ENCODE measurements at places on chromosomes 3 and 15. TPM values are rescaled to one million over a fixed set of nuclear protein-coding genes. Genes with fewer than 3 reads are reported as not detected.

TNK2 gene
- 181 TPM for total RNA-seq

TRIM42 gene
- not detected for total RNA-seq

WDR49 gene
- total RNA-seq = 0.56 TPM

SERPINI2 gene
- total RNA-seq = not detected

SLC28A2 gene
- total RNA-seq = not detected

DNA sequence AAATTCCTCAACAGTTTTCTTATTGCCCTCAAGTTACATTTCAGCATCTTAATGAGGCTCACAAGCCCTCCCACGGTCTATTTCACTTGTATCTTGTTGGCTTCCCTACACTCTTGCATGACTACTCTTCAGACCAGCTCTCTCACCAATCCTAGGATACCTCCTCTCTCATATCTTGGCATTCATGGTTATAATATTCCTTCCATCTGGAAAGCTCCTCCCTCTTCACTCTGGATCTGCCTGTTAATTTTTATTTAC is 8.5 kb upstream of the CCDC80 start:
- H3K36me3 ChIP-seq = no peaks in the 10 kb centered on the region
- no peaks in the 10 kb centered on the region for H3K4me1 ChIP-seq
- H3K4me3 ChIP-seq = no peak overlapping the region
- DNase-seq = no peak

DNA sequence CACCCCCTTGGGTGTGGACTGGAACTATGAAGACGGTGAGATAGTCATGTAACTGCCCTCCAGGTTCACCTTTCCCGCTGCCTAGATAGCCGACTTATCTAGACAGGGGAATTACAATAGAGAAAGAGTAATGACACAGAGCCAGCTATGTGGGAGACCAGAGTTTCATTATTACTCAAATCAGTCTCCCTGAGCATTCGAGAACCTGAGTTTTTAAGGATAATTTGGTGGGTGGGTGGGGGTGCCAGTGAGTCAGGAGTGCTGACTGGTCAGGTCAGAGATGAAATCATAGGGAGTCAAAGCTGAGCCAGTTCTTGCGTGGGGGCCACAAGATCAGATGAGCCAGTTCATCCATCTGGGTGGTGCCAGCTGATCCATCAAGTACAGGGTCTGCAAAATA is 19.7 kb upstream of the DNAJC19 start:
- no peaks in the 10 kb centered on the region for H3K36me3 ChIP-seq
- H3K4me1 ChIP-seq = no peaks in the 10 kb centered on the region
- DNase-seq = no peak
- peaks cover 4% of the 10 kb centered on the region for H3K27me3 ChIP-seq

- no peaks in the 10 kb centered on the region for H3K4me1 ChIP-seq
- H3K4me3 ChIP-seq = no peak overlapping the region
- no peaks in the 10 kb centered on the region for H3K27me3 ChIP-seq
Measured at GRCh38 chr3:124607163-124607562, 123.1 kb upstream of the UMPS start.

DNA sequence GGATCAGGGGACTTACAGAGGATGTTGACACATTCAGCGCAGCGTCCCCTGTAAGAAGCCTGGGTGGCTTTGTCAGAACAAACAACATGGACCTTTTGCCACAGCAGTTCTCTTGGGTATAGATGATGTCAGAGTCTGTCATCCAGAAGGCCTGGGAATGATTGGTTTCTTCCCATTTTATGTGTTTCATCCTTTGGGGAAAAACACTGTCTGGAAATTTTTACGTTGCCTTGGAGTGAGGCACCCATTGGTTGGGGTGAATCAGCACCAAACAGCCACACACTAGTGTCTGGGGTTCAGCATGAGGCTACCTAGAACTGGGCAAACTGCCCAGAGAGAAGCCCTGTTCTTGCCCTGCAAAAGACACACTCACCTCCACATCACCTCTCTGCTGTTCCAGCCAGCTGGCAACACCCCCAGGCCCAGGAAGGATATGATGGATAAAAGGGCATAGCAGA is 123.0 kb downstream of the FAM43A start:
- H3K4me3 ChIP-seq = no peak overlapping the region
- no peaks in the 10 kb centered on the region for H3K36me3 ChIP-seq
- H3K4me1 ChIP-seq = no peaks in the 10 kb centered on the region
- no peak for DNase-seq

DNA sequence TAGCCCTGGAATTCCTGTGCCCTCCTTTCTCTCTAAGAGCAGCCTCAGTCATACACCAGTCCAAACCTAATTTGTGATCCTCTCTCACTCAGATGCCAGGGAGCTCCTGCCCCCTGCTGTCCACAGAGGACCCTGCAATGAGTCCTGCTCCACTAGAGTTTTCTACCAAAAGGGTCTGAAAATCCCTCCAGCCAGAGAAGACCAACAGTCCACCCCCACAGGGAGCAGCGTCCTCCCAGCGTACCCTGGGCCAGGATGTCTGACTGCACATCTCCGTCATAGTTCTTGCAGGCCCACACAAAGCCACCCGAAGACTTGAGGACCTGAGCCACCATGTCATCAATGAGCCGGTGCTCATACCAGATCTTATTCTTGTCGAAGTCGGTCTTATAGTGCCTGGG is 15.4 kb downstream of the IDH2 start:
- H3K27ac ChIP-seq = no peak overlapping the region
- peaks cover 91% of the 10 kb centered on the region for H3K36me3 ChIP-seq
- H3K27me3 ChIP-seq = no peaks in the 10 kb centered on the region
- peak; percentile 29 for DNase-seq
- no peaks in the 10 kb centered on the region for H3K4me1 ChIP-seq

DNA sequence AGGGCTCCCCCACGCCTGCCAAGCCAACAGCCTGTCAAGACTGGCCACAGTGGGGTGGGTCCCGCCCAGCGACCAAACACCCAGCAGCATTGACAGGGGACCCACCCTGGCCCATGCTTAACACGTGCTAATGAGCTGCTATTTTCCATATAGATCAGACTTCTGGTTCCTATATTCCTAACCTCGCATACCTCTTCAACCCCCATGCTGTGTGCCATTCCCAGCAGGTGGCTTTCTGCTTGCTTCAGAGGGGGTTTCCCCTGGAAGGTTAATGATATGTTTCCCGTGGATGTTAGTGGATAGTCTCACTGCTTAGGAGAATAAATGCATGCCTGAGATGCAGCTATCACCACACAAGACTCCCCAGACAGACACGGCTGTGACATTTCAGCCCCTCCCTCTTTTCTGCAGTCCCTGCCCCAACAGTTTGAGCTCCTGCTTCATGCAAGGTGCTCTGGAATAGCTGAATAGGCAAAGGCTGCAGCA is 37.9 kb upstream of the MGLL start:
- no peaks in the 10 kb centered on the region for H3K36me3 ChIP-seq
- no peaks in the 10 kb centered on the region for H3K4me1 ChIP-seq
- no peak overlapping the region for H3K4me3 ChIP-seq
- no peak for DNase-seq

- H3K36me3 ChIP-seq = no peaks in the 10 kb centered on the region
- H3K27ac ChIP-seq = no peak overlapping the region
- DNase-seq = no peak
Measured at GRCh38 chr3:159929171-159930141, 59.2 kb upstream of the IL12A start.

DNA sequence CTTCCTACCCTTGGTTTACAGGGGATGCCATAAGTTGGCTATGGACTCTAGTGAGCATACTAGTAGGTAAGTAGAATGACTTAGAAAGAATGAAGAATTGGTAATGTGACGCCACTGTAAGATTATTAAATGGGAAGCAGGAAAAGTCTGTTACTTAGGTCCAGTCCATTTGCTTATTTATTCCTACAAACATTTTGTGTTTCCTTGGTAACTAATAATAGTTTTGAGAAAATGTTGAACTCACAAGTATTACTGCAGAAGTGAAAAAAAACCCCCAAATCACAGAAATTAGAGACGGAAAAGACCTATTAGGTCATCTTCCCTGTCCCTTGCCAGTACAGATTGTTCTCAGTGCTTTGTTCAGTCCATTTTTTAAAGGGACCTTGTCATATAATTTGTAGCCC is 63.5 kb downstream of the CMSS1 start:
- H3K27ac ChIP-seq = no peak overlapping the region
- no peak overlapping the region for H3K4me3 ChIP-seq
- H3K4me1 ChIP-seq = peaks cover 11% of the 10 kb centered on the region

- no peak for DNase-seq
- no peak overlapping the region for H3K4me3 ChIP-seq
- H3K4me1 ChIP-seq = peaks cover 3% of the 10 kb centered on the region
Measured at GRCh38 chr3:62187022-62187431, 186.3 kb downstream of the FEZF2 start.

- DNase-seq = no peak
- no peaks in the 10 kb centered on the region for H3K4me1 ChIP-seq
- H3K36me3 ChIP-seq = no peaks in the 10 kb centered on the region
- H3K4me3 ChIP-seq = no peak overlapping the region
- H3K27ac ChIP-seq = no peak overlapping the region
- H3K27me3 ChIP-seq = no peaks in the 10 kb centered on the region
Measured at GRCh38 chr3:3815206-3815605, 16.0 kb downstream of the LRRN1 start.

GRCh38 chr15:82158811-82159210 is 103.7 kb downstream of the EFL1 start:
- DNase-seq = no peak
- H3K27ac ChIP-seq = no peak overlapping the region
- H3K4me3 ChIP-seq = no peak overlapping the region
- H3K4me1 ChIP-seq = no peaks in the 10 kb centered on the region
- H3K27me3 ChIP-seq = no peaks in the 10 kb centered on the region
- peaks cover 30% of the 10 kb centered on the region for H3K36me3 ChIP-seq

DNA sequence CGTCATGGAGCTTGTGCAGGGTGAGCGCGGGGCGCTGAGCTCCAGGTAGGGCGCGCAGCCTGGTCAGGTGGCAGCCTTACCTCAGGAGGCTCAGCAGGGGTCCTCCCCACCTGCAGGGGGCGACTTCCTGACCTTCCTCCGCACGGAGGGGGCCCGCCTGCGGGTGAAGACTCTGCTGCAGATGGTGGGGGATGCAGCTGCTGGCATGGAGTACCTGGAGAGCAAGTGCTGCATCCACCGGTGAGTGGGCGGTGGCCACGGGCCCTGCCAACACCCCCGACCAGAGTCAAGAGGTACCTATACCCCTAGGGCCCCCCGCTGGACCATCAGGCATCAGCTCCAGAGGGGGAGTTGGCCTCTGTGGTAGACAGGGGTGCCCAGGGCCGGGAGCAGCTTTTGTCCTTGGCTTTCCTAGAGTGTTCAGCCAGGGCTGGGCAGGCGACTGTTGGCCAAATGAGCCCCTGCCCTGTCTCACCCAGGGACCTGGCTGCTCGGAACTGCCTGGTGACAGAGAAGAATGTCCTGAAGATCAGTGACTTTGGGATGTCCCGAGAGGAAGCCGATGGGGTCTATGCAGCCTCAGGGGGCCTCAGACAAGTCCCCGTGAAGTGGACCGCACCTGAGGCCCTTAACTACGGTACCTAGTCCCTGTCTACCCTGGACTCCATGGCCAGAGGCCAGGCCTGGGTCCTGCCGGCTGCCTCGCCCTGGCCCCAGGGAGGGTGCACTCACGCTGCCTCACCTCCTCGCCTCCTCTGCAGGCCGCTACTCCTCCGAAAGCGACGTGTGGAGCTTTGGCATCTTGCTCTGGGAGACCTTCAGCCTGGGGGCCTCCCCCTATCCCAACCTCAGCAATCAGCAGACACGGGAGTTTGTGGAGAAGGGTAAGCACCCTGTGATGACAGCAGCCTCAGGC is 9.1 kb downstream of the FES start:
- no peaks in the 10 kb centered on the region for H3K36me3 ChIP-seq
- no peaks in the 10 kb centered on the region for H3K27me3 ChIP-seq
- H3K4me1 ChIP-seq = no peaks in the 10 kb centered on the region
- no peak overlapping the region for H3K4me3 ChIP-seq
- DNase-seq = no peak
- H3K27ac ChIP-seq = no peak overlapping the region

DNA sequence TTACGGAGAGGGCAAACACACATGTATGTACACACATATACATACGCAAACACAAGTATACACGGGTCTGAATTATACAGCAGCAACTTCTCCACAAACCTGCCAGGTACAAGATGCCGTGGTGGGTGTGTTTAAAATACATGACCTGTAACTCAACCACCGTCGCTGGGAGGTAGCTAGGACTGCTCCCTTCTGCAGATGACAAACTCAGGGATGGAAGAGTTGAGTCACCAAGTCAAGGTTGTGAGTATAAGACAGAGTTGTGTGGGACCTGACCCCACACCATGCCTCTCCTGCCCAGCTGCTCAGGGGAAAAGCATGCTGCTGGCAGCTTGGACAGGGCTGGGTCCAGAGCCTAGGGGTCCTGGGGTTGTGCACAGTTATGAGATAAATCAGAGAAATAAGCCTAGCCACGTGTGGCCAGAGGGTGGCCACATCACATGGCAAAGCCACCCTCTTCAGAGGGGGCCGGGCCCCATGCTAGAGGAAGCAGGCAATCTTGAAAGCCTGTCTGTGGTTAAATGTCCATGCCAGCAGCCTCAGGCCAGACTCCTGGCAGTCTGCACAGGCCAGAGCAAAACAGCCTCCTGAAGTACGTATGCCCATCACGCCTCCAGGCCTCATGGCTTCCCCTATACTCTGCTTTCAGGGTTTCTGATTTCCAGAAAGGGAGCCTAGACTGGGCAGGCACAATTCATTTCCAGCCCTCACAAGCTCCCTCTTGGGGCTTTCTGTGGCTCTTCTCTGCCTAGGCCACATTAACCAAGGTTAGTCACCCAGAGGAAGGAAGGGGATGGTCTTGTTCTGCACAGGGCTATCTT is 107.7 kb upstream of the RPL32 start:
- DNase-seq = no peak
- H3K27me3 ChIP-seq = no peaks in the 10 kb centered on the region
- no peak overlapping the region for H3K27ac ChIP-seq
- no peak overlapping the region for H3K4me3 ChIP-seq

GRCh38 chr3:192747746-192748145 is 20.4 kb upstream of the FGF12 start:
- no peak overlapping the region for H3K4me3 ChIP-seq
- H3K27ac ChIP-seq = no peak overlapping the region
- no peaks in the 10 kb centered on the region for H3K36me3 ChIP-seq

GRCh38 chr3:117964814-117965213 is 1069.8 kb downstream of the IGSF11 start:
- H3K36me3 ChIP-seq = no peaks in the 10 kb centered on the region
- DNase-seq = no peak
- H3K27ac ChIP-seq = no peak overlapping the region
- H3K4me3 ChIP-seq = no peak overlapping the region
- H3K4me1 ChIP-seq = no peaks in the 10 kb centered on the region

DNA sequence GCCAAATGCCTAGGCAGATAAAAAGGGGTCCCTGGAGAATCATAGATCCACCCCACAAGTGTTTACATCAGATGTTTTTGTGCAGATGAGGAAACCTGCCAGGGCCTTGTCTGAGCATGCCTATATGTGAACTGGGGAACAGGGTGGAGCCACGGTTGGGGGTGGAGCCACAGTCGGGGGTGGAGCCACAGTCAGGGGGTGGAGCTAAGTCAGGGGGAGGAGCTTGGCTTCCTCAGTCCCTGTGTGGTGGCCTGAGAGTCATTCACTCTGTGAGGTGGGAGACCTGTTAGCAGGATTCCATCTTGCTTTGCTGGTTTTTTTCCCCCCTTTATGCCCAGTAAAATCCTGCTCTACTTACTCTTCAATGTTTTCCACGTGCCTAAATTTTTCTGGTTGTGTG is 57.8 kb upstream of the TGFBR2 start:
- H3K4me1 ChIP-seq = no peaks in the 10 kb centered on the region
- H3K27ac ChIP-seq = no peak overlapping the region
- no peaks in the 10 kb centered on the region for H3K27me3 ChIP-seq
- no peaks in the 10 kb centered on the region for H3K36me3 ChIP-seq

- no peak overlapping the region for H3K4me3 ChIP-seq
- no peak overlapping the region for H3K27ac ChIP-seq
- DNase-seq = no peak
- no peaks in the 10 kb centered on the region for H3K27me3 ChIP-seq
- no peaks in the 10 kb centered on the region for H3K4me1 ChIP-seq
Measured at GRCh38 chr3:31629054-31629453, 96.3 kb downstream of the STT3B start.
